SW 1271 (cell line): ENCODE measurements at places on chromosomes 16 and 17.

DNA sequence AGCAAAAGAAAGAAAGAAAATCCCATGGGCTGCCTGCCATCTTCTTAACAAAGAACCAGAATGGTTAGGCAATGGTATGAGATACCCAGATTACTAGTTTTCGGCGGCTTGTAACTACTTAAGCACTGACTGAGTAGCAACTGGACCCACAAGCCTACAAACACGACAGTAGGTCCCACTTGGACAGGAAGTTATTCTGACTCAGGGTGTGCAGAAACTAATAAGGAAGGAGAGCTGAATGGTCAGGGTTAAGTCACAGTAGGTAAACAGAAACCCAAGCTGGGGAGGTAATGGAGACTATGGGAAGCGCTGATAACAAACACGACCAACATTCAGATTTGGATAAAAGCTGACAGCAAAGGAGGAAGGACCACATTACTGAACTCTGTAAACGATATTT is 10.4 kb upstream of the HLF start:
- DNase-seq, result no peak

DNA sequence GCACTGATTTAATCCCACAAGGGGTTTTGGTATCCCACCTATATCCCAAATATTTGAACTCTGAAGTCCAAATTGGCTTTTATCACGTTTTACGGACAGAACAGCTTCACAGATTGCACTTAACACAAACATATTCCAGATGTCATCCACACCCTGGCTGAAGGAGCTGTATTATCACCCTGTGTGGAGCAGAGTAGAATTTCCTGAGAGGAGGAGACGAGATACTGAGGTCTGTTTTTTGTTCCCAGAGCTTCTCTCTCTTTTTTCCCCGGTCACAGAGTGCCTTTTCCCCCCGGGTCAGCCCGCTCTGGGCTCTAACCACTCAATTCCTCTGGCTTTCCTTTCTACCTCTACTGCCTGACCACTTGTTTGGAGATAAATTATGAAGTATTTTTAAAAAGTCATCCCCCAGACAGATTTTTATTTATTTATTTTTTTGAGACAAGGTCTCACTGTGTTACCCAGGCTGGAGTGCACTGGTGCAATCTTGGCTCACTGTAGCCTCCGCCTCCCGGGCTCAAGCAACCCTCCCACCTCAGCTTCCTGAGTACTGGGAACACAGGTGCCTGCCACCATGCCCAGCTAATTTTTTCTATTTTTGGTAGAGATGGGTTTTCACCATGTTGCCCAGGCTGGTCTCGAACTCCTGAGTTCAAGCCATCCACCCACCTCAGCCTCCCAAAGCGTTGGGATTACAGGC is 30.7 kb downstream of the DNAH2 start:
- DNase-seq, result no peak

- no peak for DNase-seq
Measured at GRCh38 chr17:43988301-43988700, 16.1 kb upstream of the NAGS start.

GRCh38 chr16:85421338-85422195 is 191.6 kb upstream of the GSE1 start:
- no peak for DNase-seq

GRCh38 chr17:29615048-29615385 is 7.7 kb downstream of the CORO6 start:
- no peak for DNase-seq

DNA sequence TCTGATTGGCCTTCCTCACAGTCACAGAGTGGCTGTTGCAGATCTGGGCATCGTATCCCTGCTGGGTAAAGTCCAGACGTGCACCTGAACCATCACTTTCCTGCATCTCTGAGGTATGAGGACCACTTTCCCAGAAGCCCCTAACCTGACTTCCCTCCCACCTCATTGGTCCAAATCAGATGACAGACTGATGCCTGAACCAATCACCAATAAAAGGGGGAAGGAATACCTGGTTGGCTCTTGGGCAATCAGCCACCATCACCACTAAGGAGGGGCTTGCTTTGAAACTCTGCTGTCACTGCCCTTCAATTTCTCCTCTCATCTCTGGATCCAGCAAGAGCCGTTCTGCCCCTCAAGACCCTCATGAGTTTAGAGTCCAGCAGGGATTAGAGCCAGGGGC is 13.6 kb upstream of the WFDC1 start:
- DNase-seq, result no peak

DNA sequence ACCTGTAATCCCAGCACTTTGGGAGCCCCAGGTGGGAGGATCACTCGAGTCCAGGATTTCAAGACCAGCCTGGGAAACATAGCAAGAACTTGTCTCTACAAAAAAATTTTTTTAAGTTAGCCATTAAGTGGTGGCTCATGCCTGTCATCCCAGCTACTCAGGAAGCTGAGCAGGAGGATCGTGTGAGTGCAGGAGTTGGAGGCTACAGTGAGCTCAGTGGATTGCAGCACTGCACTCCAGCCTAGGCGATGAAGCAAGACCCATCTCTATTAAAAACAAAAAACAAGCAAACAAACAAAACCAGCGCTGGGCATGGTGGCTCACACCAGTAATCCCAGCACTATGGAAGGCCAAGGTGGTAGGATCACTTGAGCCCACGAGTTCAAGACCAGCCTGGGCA is 38.0 kb downstream of the HEATR3 start:
- DNase-seq, result no peak

DNA sequence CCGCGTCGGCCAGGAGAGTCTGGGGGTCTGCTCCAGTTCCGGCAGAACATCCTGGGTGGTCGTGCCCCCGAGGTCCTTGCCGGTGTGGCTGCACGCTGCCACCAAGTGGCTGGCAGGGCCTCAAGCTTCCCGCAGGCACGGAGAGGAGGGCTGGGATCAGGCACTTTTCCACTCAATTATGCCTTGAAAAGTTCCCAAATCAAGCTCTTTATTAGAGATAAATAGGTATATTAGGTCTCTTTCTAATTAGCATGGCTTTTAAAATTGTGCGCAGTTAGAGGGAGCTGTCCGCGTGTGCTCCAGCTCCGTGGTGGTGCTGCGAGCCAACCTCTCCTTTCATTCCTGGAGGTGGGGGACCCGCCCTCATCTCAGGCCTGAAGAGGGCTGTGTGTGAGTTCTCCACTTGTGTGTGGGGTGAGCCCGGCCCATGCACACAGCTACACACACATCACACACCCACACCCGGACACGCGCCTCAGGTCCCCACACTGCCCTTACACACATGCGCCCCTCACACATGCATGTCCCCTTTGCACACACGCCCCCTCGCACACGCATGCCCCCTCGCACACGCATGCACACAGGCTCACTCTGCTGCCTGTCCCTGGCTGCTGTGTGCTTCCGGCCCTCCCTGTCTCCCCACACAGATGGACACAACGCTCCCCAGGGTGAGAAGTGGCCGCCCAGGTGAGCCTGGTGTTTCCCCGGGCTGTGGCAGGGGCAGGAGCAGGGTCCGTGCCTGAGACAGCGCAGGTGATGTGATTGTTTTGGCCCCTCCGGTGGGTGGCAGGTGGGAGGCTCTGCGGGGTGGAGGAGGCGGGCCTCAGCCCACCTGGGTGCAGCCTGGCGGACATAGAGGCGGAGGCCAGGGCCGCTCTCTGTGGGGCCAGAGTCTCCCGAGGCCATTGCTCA is 28.8 kb downstream of the CACNA1H start:
- DNase-seq, result no peak

GRCh38 chr17:56821847-56822534 is 11.7 kb downstream of the C17orf67 start:
- DNase-seq, result no peak

- DNase-seq, result no peak
Measured at GRCh38 chr16:88677721-88678120, 8.6 kb downstream of the SNAI3 start.
